Activated CD4-positive, alpha-beta T cell treated with anti-CD3 and anti-CD28 coated beads, Interleukin-2, amount 50 U/mL, for 16 hours (primary cell): ENCODE measurements at places on chromosomes 4 and X.

DNA sequence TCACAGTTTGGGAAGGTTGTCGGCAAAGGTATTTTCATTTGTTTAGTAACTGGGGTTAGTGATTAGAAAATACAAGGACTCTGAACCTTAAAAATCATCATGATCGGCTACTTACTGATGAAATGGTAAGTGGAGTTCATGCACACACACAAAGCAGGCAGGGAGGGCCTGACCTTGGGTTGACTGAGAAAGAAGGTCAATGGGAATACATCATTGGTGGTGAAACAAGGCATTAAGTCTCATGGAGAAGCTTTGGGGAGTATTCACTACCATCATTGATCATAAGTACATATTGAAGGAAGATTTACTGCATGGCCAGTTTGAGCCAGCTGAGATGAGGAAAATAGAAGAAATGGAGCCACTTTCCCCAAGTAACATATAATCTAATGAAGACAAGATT is 74.4 kb downstream of the LUZP4 start:
- no peak for DNase-seq

DNA sequence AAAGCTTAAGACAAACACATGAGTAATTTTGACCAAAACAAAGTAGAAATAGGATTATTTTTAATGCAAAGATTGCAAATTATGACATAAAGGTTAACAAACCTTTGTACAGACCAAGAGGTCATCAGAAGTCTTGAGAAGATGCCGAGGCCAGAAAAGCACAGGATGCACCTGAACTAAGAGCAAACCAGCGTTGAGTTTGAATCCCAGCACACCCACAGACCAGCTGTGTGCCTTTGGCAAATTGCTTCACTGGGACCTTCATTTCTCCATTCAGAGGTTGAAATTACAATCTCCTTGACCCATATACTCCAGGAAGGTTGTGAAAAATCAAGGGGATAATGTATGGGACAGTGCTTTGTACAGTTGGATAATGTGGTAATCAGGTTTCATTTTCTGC is 56.6 kb downstream of the PPM1K start:
- no peak for DNase-seq

DNA sequence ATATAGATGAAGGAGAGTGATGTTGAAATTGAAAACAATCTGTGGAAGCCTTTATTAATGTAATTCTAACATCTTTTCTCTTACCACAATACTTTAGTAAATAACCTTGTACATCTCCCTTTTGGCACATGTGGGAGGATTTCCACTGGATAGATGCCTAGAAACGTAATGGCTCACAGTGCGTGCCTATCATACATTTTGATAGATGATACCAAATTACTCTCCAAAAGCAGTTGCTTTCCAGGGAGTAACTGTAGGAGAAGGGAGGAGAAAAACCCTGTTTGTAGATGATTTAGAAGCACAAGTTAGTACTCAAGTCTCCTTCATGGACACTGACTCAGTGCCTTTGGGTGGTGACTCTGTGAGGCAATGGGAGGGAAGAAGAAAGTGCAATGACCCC is 476.3 kb downstream of the CCSER1 start:
- no peak for DNase-seq

GRCh38 chr4:5660185-5660584 is 48.2 kb downstream of the EVC2 start:
- DNase-seq, result no peak

DNA sequence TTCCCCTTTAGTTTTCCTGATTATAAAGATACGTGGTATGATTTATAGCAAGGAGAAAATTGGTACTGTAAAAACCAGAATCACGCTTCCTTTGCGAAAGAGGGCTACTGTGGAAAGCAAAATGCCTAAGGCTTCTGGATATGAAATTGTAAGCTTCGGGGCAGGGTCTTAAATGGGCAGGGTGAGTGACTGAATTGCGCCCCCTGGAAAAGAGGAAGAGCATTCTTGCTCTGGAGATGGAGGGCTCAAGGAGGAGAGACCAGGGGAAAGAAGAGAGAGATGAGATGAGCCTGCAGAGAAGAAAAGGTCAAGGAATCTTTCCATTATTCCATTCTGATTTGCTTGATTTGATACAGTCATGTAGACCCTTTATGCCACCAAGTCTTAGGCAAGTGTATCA is 13.1 kb upstream of the ETNPPL start:
- no peak for DNase-seq

DNA sequence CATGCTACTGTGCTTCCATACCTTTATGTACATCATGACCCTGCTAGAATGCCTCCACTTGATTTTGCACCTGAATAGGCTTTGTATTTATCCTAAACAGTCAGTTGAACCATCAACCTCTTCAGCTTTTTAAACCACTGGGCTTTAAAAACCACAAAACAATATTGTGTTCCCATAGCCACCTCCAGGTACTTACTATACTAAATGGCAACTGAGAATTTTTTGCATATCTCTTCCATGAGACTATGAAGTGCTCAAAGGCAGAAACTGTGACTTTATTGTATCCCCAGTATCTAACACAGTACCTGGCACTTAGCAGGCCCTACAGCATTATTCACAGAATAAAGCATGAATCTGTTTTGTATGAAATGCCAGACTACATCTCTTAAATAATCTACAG is 39.7 kb downstream of the ANAPC10 start:
- no peak for DNase-seq

DNA sequence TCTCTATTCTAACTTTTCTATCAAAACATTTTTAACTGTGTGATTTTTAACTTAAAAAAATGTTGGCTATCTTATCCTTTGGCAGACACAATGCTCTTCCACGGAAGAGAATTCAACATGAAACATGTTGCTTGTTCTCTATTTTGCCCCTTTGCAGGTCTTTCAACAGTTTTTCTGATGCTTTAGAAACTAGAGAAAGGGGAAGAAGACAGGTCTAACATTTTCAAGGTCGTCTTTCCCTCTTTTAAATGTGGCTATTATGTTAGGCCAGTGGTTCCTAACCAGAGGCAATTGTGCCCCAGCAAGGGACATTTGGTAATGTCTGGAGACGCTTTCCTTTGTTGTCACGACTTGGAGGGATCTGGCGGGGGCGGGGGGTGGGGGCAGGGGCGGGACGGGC is 95.0 kb downstream of the SH3KBP1 start:
- DNase-seq, result no peak

GRCh38 chr4:176610594-176610993 is 182.1 kb downstream of the VEGFC start:
- DNase-seq, result no peak

- no peak for DNase-seq
Observed at GRCh38 chr4:15414551-15415091, 13.2 kb upstream of the C1QTNF7 start.

DNA sequence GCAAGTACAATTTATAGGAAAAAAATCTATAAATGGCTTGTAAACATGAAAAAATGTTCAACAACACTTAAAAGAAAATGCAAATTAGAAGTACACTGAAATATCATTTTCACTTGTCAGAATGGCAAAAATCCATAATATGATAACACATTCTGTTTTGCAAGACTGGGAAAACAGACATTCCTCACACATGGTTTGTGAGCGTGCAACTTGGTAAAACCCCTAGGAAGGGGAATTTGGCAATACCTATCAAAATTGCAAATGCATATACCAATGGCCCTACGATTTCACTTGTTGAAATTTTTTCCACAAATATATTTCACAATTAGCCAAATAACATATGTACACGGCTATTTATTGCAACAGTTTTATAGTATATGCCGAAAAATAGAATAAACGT is 31.4 kb downstream of the TBC1D9 start:
- DNase-seq, result no peak

GRCh38 chr4:26342328-26343037 is 21.7 kb downstream of the RBPJ start:
- DNase-seq, result peak; percentile 32

DNA sequence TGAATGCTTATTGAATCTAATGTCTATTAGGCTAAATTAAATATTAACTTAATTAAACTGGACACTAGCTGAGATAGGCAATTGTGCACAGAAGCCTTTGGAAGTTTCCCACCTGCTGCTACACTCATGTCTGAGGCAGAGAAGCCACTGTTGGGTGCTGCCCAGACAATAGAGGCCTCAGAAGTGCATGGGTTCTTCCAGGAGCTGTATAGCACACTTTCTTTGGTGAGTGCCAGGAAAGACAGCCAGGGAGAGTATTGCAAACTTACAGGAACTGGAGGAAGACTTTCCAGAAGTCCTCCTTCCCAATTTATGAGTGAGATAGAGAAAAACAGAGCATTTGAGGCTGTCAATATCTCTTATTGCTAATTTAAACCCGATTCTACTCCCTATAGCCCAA is 89.9 kb downstream of the GPAT3 start:
- DNase-seq, result no peak

DNA sequence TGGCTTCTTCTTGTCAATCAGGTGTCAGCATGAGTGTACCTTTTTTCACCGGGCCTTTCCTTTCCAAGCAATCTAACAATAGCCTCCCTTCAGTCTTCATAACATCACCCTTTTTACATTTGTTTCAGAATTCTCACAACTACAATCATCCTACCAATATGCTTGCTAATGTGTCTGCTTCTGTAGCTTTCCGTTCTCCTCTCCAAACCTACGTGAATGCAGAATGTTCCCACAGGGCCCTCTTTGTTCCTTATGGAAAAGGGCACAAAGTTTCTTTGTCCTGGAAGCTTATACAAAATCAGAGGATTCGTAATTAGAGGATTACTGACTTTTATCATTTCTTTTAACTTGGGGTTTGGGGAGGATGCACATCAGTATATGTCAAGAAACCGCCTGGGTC is 461.8 kb downstream of the CENPC start:
- DNase-seq, result no peak

- DNase-seq, result no peak
Observed at GRCh38 chr4:173178144-173178543, 9.5 kb downstream of the GALNT7 start.

DNA sequence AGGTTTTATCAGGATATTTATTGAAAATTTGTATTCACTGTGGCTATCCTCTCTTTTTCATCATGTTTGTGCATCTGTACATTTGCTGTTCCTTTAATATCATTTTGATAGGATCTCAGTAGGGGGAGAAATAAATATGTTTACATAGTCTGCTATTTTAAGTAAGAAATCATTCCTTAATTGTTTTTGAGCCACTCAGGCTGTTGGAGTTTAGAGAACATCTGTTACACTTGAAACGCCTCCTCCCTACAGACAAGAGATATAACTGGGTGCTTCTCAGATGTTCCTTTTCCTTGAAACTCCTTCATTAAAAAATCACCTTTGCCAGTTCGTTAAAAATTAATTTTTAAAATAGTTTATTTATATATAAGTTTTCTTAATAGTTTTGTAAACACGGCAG is 59.4 kb downstream of the QRFPR start:
- no peak for DNase-seq

DNA sequence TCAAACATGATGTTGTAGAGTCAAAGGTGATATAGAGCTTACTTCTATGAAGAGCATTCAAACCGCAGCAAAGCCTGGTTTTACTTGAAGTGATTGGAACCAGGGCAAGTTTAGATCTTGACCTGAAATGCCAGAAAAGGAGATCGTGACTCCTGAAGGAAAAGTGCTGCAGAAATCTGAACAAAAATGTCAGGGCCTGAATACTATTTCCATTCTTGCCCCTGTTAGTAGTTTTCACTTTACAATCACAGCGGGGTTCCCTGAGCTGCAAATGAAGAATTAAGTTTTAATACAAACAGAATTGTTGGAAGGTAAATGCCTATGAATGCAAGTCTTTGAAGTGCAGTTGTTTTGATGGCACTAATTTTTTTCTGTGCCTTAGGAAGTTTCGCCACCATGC is 4.1 kb downstream of the SLIT2 start:
- no peak for DNase-seq

GRCh38 chr4:26171501-26171900 is 149.3 kb upstream of the RBPJ start:
- no peak for DNase-seq

GRCh38 chr4:105415281-105415744 is 58.5 kb downstream of the PPA2 start:
- DNase-seq, result no peak

- DNase-seq, result no peak
Observed at GRCh38 chrX:34972206-34972605, 29.6 kb downstream of the FAM47B start.

- DNase-seq, result peak; percentile 42
Observed at GRCh38 chr4:140151699-140152012, 2.3 kb downstream of the MAML3 start.

DNA sequence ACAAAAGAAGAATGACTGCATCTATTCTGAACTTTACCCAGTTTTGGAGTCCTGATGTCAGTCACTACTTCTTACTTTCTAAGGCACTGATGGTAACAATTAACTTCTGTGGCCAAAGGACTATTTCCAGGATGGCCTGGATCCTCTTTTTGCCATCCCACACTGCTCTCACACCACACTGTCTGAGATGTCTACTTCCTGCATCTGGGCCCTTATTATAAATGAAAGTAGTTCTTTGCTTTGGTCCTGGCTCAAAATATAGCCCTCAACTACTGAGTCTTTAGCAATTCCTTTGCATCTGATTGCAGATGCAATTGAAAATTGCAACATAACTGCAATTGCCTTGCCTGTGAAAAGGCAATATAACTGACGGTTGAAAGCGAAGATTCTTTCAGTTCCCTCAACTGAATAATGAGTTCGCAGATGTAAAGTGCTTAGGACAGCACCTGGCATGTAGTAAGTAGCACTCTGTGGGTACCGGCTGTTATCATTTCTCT is 44.2 kb downstream of the COQ2 start:
- no peak for DNase-seq
